Activated CD4-positive, alpha-beta T cell treated with anti-CD3 and anti-CD28 coated beads, Interleukin-2, amount 50 U/mL, for 4 hours (primary cell): ENCODE measurements at places on chromosomes 1 and 21.

DNA sequence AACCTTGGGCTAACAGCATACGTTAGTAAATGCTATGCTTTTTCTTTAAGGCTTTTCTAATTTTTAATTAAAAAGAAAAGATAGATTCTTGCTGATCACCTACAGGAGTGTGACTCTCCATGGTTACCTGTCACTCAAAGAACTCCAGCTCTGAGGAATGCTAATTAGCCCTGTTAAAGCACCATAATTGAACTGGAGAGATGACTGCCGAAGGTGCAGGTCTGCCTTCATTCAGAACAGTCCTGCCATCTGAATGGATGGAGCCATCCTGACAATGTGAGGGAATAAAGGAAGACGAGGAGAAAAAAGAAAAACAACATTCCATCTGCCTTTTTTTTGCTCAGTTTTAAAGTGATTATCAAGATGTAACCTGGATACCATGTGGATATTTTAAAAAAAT lies 94.6 kb downstream of the ATP6V1G3 start:
- no peak for DNase-seq

- DNase-seq = no peak
Observed at GRCh38 chr1:42735056-42735455, 5.0 kb downstream of the CLDN19 start.

DNA sequence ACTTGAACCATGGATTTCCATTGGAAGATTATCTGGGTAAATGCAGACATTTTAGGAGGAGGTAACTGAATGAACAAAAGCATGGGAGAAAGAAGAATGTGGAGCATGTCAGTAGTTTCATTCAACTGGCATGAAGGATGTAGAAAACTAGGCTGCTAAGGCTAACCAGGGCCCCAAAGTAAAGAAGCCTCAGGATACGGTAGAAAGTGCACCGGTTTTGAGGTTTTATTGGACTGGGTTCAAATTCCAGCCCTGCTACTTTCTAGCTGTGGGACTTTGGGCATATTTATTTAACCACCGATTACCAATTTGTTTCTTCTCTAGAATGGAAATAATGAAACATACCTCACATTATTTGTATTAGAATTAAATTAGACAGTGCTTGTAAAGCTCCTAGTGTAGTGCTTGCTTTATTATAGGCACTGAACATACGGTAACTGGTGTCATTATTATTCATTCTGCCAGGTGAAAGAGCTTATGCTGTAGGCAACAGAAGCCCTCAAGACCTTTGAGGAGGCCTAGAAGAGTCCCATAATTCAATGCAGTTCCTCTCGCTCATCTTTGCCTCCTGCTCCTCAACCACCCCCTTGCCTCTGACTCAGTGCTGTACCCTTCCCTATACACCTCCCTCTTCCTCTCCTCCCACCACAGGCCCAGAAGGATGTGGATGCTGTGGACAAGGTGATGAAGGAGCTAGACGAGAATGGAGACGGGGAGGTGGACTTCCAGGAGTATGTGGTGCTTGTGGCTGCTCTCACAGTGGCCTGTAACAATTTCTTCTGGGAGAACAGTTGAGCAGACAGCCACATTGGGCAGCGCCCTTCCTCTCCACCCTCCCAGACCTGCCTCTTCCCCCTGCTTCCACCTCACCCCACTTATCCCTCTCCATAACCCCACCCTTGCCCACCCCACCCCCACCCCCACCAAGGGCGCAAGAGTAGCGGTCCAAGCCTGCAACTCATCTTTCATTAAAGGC lies 2.5 kb upstream of the CHTOP start:
- no peak for DNase-seq

DNA sequence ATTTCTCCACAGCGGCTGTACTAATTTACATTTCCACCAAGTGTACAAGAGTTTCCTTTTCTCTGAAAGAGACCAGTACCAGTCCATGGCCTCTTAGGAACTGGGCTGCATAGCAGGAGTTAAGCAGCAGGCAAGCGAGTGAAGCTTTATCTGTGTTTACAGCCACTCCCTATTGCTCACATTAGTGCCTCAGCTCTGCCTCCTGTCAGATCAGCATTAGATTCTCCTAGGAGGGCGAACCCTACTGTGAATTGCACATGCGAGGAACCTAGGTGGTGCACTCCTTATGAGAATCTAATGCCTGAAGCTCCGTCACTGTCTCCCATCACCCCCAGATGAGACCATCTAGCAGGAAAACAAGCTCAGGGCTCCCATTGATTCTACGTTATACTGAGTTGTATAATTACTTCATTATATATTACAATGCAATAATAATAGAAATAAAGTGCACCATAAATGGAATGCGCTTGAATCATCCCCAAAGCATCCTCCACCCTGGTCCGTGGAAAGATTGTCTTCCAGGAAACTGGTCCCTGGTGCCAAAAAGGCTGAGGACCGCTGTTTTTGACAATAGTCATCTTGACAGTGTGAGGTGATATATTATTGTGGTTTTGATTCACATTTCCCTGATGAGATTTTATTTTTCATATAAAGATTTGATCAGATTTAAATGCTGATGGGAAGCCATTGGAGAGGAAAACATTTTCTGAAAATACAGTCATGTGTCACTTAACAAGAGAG lies 45.5 kb upstream of the MRPS6 start:
- DNase-seq = no peak

DNA sequence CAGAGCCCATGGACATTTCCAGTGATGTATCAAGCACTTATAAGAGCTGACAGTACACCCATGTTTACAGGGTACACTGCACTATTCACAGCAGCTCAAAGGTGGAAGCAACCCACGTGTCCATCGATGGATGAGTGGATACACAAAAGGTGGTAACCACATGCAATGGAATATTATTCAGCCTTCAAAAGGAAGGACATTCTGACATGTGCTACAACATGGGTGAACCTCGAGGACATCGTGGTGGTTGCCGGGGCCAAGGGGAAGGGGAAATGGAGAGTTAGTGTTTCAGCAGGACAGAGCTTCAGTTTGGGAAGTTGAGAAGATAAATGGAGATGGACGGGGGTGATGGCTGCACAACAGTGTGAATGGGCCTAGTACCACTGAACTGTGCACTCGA lies 9.1 kb downstream of the AGT start:
- DNase-seq = no peak

DNA sequence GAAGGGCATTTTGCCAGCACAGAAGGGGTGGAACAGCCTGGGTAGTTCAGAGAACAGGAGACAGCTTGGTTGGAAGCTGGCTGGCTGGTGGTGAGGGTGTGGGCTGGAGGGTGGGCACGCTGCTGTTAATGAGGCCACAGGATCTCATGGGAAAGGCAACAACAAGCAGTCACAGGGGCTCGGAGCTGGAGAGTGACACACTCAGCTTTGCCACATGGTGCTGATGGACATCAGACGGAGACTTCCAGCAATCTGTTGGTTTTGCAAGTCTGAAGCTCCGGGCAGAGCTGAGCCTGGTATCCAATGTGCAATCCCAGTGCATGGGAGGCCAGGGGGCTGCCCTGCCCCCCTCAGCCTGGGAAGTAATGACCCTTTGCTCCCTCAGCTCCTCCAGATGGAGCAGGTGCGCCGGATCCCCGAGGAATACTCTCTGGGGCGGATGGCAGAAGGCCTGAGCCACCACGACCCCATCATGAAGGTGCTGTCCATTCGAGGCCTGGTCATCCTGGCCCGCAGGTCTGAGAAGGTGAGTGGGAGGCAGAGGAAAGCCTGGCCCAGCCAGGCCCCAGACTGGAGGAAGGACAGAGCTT lies 15.6 kb upstream of the TTC4 start:
- no peak for DNase-seq

DNA sequence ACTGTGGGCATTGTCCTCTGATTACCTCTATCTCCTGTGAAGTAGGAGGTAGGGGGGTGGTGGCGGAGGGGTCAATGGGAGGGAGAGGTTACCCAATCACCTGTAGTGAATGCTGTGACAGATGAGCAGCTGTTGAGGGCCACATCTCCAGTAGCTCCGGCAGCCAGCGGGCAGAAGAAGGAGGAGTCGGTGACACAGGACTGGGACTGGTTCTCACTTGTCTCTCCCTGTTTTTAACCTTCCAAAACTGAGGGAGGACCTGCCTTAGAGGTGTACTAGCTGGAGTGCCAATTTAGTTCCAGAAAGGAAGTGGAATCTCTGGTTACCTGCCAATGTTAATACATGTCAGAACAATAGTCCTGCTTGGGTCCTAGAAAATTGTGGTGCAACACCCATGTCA lies 56.2 kb upstream of the ENAH start:
- no peak for DNase-seq

DNA sequence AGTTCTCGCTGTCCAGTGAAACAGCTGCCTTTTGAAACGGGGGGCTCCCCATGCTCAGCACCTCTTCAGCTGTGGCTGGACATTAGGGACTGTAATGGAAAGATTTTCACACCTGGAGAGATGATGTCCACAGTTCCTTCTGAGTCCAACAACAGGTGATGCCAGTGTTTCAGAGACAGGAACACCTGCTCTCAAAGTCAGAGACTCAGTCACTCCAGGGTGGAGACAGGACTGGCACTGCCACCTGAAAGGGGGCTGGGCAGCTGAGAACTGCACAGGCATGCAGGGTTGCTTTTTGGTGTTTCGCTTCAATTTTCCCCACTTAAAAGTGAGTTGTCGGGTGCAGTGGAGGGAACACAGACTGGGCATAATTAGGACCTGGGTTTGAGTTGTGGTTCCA lies 124.8 kb downstream of the GALNT2 start:
- no peak for DNase-seq

DNA sequence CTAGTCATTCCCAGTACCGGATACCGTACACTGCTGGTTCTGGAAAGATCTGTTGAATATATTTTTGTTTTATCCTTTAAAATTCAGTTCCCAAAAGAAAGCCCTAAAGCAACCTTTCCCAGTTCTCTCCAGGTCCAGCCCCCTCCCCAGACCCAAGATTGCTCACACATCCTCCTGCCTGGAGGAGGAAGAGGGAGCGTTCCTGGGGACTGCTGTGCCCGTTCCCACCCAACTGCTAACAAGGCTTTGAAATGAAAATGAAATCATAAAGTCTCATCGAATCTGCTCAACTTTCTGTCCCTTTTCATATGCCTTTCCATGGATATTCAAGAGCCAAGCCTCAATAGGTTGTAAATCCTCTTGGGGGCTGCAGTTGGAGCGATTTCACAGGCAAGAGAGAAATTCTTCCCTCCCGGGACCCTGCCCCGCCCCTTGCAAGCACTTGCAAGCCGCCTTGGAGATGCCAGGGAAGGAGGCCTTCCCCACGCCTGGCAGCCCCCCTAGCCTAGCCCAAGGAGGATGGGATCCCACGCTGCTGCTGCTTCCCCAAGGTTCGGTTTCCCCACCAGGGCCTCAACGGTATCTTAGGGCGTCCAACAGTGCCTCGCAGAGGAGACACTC lies 113.2 kb upstream of the CACHD1 start:
- DNase-seq = no peak

GRCh38 chr1:101257500-101258325 lies 20.9 kb downstream of the S1PR1 start:
- no peak for DNase-seq

DNA sequence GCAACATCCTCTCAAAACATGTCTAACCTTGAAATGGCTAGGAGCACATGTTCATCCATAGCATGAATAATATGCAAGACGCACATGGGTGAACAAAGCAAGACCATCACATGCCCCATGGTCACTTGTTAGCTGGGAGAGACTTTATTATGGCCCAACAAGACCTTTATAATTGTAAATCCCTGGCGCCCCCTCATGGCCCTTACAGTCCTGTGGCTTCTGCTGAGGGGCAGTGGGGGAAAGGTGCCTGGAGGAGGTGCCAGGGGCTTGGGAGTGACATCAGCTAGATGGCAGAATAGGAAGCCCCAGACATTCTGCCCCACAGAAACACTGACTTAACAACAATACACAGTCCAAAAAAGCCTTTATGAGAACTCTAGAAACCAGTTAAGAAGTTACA lies 51.7 kb downstream of the CSMD2 start:
- DNase-seq = no peak

DNA sequence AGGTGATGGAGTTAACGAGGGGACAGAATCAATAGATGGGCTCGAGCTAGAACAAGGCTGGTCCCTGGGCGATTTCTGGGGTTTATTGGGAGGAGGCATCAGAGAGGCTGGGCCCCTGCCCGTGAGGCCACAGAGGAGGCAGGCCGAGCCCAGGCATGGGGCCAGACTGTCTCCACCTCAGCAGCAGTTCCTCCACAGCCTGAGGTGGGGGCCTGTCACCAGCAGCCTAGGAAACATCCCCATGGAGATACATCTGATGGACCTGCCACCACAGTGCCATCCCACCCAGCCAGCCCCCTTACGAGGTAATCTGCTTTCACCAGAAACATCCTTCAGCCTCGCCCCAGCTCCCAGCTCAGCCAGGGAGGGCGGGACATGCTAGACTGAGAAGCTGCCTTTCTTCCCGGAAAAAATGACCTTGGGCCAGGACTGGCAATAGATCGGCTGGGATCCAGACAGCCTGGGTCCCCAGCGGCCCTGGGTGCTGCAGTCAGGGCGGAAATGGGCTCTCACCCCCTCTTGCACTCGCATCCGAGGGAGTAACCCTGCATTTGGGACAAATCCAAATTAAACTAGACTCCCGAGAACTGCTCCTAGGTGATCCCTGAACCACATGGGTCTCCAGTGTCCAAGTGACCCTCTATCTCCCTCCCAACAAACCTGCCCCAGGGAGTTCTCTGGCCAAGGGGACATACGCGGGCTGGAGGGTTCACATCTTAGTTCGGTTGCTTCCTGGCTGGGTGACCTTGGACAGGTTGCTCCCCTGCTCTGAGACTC lies 10.0 kb upstream of the EPHA8 start:
- no peak for DNase-seq

DNA sequence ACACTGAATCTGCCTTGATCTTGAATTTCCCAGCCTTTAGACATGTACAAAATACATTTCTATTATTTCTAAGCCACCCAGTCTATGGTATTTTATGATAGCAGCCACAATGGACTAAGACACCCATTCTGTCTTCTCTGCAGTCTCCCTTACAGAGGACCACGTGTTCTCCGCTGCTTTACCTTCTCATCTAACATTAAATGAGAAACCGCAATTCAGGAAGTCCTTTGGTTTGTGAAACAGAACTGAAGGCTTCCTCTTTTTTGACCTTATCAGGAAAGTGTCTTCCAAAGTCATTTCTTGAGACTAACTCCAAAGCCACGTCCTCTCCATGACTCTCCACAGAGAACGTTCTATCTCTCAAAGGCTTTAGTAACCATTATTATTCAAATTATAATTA lies 560.1 kb downstream of the OMA1 start:
- DNase-seq = no peak

- peak; percentile 18 for DNase-seq
Observed at GRCh38 chr1:205774198-205775014, 876 bp downstream of the RAB29 start.

- no peak for DNase-seq
Observed at GRCh38 chr1:61433646-61434045, 291.3 kb downstream of the TM2D1 start.
